OCI-M1 (cell line): ENCODE measurements at places on chromosomes 7 and 10.

- peak; percentile 22 for DNase-seq
Measured at GRCh38 chr7:101941481-101942383, 124.3 kb downstream of the CUX1 start.

DNA sequence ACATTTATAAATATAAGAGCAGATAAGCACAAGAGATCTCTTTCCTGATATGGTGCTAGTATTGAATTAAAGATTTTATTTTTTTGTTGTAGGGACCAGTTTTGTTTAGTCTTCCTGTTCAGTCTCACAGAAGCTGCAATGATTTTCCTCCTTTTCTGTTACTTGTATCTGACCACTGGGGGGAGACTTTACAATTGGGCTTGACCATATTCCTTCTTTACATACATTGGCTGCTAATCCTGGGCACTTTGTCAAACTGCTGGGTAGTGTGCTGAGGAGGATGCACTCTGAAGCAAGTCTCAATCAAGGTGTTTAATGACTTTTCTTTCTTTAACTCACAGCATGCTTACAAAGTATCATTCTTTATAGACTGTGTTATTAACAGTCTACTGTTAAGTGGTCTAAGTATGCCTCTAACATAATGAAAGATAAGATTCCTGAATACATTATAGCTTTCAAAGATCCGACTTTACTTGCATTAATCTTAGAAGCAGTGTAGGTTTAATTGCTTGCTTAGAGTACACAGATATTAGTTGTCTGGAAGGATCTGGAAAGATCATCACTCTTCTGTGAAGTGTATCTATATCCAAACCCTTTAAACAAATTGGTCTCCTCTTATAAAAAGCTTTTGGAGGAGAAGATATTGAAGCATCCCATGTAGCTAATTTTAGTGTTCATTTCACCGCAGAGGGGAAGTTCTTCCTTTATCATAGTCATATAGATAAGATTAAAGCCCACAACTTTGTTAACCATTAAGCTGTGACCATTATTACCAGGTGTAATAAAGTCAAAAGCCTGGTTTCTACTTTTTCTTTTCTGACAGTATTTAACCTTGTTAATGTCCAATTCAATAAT, 3.1 kb downstream of the PALS2 start:
- DNase-seq, result peak; percentile 73

- no peak for DNase-seq
Measured at GRCh38 chr10:62471711-62472110, 97.5 kb downstream of the ZNF365 start.

DNA sequence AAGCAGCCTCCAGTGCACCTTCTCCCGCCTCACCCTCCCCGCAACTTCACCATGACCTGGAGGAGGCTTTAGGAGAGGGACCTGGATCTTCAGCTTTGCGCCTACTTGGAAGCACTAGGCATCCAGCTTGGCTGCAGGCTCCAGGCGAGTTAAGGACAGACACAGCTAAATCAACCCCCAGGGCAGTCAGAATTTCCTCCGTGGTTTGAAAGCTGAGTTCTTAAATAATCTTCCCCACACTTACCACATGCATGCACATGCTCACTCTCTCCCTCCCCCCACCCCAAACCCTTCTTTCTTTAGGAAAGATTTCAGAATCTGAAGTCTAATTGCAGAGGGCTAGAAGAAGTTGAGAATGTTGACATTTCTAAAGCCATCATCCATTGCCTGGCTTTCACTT, 36.7 kb upstream of the LRRC4 start:
- no peak for DNase-seq

DNA sequence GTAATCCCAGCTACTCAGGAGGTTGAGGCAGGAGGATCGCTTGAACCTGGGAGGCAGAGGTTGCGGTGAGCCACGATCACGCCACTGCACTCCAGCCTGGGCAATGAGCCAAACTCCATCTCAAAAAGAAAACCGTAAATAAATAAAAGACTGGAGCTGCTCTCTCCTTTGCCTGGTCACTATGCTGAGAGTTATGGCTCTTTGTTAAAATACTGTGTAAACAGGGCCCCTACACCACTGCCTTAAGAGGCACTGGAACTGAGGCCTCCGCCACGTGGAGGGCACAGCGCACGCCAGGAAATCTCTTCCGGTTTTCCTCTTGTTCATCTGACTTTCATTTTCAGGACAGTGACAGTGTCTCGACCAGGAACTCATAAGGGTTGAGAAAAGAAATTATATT, 123.3 kb downstream of the PAXIP1 start:
- no peak for DNase-seq

- DNase-seq, result no peak
Measured at GRCh38 chr10:132009575-132009974, 27.9 kb upstream of the BNIP3 start.

DNA sequence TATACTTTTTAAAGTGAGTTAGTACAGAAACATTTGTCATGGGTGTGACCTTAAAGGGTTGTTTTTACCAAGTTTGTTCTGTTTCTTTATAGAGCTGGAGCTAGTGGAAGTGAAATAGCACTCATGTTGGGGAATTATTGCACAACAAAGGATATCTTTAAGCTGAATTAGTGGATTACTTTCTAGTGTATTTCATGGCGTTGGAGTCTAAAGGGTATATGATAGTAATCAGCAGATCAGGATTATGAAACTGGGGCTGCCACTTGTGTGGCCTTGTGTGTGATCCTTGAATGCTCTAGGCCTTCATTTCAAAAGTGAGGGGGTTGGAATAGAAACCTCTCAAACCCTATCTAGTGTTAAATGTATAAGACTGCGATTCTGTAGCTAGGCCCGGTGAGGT, 123.6 kb downstream of the LYZL1 start:
- DNase-seq, result peak; percentile 67

DNA sequence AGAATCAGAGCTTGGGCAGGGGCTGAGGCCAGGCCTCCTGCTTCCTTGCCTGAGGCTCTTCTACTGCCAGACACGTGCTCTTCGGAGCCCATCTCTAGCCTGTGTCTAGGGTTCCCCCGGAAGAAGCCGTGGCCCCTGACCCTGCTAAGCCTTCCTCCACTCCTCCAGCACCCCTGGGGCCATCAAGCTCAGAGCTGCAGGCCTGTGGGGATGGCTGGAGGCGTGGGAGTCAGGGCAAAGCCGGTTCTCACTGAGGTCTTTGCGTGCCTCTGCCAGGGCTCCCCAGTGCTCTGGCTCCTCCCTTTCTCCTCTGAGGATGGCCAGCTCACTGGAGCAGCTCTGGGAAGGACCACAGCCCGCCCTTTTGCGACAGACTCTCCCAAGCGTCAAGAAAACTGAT, 34.4 kb downstream of the GHRHR start:
- DNase-seq, result no peak

DNA sequence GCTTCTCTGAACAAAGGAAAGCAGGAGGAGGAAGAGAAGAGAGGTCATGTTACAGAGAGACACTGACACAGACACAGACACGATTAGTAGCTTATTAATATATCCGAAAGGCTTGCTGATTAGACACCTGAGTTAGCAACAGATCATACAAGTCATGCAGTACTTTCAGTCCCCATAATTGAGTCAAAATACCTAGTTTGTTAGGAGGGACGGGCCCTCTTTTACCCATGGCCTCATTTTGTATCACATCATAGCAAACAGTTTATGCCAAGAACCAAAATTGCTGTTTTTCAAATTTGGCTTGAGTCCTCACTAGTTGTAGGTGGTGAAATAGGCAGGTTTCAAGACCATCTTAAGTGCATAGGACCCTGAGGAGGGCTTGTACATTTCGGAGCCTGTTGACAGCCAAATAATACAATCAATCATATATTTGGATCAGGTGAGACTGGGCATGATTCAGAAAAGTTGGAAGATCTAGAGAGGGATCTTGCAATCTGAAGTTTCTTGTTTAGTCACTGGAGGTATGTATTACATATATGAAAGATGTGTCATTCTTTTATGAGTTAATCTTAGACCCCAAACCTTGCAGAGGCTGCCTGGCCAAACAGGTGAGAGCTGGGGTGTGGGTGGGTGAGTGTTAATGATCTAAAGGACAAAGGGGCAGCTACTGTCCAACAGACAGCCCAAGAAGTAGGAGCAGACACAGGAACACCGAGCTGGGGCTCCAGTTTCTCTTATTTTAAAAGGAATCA, 65.4 kb downstream of the PRPF18 start:
- DNase-seq, result no peak

DNA sequence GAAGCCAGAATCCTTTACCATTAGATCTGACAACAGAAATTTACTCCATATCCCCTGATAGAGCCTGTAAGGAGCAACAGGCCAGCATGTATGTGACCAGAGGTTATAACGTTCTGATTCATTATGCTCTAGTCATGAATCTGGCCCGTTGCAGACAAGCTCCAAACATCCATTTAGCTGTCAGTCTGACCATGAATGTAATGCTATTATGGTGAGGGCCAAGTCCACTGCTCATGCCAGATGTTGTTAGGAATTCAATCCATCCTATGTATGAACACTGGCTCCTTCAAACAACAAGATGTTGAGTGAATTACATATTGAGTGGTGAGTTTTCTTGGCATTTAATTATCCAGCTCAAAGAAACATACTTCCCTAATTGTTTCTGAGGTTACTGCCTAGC, 610.1 kb upstream of the ANKRD30A start:
- DNase-seq, result no peak

GRCh38 chr7:2725178-2726105, 37.4 kb downstream of the AMZ1 start:
- no peak for DNase-seq

GRCh38 chr10:117170244-117170643, 27.0 kb upstream of the KCNK18 start:
- no peak for DNase-seq

GRCh38 chr10:994836-995558, 6.8 kb downstream of the GTPBP4 start:
- no peak for DNase-seq

- DNase-seq, result no peak
Measured at GRCh38 chr10:6211341-6211670, 8.6 kb downstream of the PFKFB3 start.
